Hematopoietic multipotent progenitor cell treated with erythropoietin and hydrocortisone succinate and interleukin-3 and kit ligand, for 15 days (in vitro differentiated cells): ENCODE measurements at places on chromosomes 12 and 14.

DNA sequence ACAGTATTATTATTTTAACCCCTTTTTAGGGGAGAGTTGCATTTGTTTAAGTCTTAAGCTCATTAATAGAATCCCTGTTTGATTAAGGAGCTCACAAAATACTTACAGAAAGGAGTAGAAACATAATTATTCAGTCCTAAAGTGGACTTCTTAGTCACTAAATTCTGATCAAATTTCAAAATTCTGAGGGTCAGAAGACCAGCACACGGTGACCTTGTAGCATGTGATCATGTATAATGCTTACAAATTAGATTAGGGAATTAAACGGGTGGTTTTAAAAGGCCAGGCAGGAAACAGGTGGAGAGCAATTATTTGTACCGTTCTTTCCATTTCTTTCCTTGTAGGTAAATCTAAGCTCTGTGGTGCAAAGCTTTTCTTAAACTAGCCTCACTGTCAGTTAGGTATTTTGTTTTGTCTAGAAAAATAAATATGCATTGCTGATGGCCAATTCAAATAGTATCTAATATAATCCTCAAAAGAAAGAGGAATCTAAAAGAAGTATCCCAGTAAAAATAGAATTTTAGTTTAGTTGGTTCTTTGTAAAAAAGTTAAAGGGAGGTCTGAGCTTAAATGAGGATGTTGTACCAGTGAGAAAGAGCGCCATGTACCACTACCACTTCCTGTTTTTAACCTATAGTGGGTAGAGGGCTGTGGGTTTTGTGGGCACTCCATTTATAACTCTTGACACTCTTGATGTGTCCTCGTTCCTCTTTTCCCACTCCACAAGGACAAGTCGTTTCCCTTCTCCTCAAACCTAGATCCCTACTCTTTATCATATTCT is 51.1 kb downstream of the SLC38A1 start:
- DNase-seq = no peak

DNA sequence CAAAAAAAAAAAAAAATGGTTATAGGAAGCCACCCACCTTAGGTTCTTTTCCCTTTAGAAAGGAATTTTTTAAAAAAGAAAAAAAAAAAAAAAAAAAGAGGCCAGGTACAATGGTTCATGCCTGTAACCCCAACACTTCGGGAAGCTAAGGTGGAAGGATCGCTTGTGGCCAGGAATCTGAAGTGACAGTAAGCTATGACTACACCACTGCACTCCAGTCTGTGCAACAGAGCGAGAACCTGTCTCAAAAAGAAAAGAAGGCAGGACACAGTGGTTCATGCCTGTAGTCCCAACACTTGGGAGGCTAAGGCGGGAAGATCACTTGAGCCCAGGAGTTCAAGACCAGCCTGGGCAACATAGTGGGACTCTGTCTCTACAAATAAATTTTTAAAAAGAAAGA is 36.0 kb downstream of the SPTLC2 start:
- DNase-seq = no peak

DNA sequence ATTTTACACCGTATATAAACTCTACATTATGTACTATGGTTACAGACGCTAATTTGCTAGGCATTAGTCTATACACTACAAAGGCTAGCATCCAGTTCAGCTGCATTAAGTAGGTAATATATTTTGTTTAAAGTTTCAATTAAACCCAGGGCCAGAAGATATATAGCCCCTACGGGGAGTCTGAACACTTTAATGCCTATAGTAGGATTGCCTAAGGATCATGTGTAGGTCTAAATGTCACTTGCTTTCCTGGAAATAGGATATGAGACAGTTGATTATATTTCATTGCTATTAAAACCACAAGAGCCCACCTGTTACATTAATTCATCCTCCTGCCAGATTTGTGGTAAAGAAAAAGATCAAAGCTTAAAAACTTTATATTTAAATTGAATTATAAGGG is 286.9 kb downstream of the TMTC2 start:
- DNase-seq = no peak

- DNase-seq = no peak
Measured at GRCh38 chr14:101586531-101587430, 25.5 kb downstream of the DIO3 start.

DNA sequence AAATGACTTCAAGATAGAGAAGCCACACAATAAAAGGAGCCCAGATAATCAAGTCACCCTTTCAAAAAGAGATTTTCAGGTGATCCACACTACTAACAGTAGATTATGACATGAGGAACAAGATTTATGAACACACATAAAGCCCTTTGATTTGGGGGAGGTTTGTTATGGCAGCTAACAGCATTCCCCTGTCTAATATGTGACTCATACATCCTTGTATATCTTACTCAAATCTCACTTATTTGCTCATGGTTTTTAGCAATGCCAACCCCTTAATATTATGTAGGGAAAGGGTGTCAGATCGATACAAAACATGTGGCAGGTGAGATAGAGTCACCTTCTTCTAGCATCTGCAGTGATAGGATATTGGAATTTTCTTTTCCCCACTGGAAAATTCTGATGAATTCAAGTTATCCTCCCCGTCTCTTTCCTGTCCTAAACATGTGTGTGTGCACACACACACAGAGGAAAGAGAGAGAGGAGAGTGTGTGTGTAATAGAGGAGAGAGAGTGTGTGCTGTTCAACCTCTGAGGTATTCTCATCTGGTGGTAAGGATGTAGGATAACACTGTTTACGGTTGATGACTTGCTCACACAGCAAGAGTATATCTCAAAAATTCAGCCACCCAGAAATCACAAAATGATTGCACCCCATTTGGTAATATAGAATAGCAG is 319.9 kb downstream of the KCNC2 start:
- DNase-seq = no peak

- peak; percentile 75 for DNase-seq
Measured at GRCh38 chr14:106556665-106557289, 1030.4 kb downstream of the TMEM121 start.

DNA sequence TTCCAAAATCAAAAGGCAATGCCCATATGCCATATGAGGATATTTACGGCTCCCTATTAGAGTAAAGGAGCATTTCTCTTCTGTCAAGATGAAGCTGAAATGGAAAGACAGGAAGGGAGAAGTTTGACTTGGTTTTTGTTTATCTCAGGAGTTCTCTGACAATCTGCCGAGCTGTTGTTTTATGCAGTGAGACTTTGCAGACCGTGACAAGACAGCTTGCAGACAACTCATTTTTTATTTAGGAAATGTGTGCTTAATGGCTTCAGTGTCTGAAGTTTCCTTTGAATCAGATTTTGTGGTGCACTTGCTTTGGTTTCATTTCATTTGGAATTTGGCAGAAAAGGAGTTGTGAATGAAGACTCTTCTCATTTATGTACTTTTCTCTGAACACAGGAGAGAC is 145.4 kb downstream of the C12orf50 start:
- no peak for DNase-seq

GRCh38 chr12:6962285-6963015 is 8.0 kb downstream of the PHB2 start:
- DNase-seq = no peak

DNA sequence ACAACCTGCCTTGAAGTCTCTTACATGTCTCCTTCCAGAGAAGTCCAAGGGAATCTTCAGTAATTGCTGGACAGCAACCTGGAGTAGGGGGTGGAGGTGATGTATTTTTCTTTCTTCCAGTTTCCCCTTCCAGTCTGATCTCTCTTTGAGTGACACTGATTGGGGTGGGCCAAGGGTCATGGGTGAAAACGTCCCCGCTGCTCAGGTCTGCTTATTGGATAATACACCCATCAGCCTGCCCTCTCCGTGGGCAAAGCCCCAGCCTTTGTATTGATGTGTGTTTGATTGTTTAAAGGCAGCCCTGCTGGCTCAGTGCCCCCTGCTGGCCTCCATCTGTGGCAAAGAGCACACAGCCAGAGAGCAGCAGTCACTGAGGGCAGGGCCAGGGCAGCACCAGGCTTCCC is 35.7 kb upstream of the ATP2A2 start:
- peak; percentile 16 for DNase-seq

DNA sequence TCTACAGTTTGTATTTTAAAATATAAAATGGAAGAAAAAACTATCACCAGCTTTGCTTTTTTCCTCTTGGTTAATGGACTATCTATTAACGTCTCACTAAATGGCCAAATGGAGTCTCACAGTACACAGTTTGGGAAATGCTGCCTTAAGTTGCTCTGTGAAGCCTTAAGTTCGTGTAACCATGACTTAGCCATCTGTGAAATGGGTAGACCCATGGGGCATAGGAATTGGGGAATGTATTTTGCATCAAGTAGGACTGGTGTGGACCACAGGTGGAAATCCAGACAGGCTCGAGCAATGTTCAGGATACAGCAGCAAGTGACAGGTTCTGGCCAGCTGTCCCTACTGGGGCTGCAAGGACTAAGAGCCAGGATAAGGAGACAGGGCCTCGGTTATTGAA is 4.8 kb downstream of the P2RX7 start:
- no peak for DNase-seq

- no peak for DNase-seq
Measured at GRCh38 chr14:100994756-100995330, 91.3 kb upstream of the RTL1 start.

GRCh38 chr12:63918800-63919300 is 74.3 kb downstream of the SRGAP1 start:
- no peak for DNase-seq

GRCh38 chr14:50023671-50024490 is 92.5 kb downstream of the VCPKMT start:
- no peak for DNase-seq

DNA sequence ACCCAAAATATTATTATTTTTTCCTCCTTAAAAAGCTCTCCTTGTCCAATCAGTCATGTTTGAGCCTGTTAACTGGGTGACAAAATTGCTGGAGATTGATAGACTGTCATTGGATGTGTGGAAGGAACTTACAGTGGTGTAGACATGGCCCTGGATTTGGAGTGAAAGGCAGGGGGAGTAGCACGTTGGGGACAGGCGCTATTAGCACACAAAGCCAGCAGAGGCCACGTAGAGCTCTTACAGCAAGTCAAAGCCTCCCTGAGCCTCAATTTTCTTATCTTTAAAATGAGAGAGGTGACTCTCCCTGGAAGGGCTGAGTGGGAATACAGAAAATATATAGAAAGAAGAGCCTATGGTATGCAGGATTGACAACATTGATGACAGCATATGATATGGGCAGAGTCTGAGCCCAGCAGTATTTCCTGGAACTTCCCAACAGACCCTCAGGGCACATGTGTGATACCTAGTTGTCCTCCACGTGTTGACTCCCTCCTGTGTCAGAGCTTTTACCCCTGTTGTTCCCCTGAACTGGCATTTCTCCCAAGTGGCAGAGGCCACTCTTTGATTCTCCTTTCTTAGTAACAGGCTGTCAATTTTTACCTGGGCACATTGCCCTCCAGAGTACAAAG is 504.9 kb downstream of the VRK1 start:
- no peak for DNase-seq

GRCh38 chr14:51872396-51872795 is 12.0 kb downstream of the GNG2 start:
- DNase-seq = no peak

- no peak for DNase-seq
Measured at GRCh38 chr14:37340353-37340752, 142.6 kb downstream of the MIPOL1 start.

DNA sequence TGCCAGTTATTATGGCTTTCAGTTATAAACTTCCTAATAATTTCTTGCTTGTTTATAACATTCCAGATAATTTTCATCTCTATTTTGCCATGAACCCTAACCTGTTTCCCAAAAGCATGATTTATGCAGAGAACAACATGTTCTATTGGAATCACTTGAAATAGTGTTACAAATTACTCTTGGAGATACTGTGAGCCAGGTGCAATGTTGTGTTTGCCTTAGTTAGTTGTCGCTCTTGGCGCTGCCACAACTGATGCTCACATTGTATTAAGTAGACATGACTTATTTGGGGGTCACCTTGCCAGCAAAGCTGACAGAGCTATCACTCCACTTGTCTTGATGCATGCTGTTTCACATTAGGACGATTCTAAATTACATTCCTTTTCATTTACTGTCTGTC is 49.4 kb downstream of the TSPAN8 start:
- no peak for DNase-seq

DNA sequence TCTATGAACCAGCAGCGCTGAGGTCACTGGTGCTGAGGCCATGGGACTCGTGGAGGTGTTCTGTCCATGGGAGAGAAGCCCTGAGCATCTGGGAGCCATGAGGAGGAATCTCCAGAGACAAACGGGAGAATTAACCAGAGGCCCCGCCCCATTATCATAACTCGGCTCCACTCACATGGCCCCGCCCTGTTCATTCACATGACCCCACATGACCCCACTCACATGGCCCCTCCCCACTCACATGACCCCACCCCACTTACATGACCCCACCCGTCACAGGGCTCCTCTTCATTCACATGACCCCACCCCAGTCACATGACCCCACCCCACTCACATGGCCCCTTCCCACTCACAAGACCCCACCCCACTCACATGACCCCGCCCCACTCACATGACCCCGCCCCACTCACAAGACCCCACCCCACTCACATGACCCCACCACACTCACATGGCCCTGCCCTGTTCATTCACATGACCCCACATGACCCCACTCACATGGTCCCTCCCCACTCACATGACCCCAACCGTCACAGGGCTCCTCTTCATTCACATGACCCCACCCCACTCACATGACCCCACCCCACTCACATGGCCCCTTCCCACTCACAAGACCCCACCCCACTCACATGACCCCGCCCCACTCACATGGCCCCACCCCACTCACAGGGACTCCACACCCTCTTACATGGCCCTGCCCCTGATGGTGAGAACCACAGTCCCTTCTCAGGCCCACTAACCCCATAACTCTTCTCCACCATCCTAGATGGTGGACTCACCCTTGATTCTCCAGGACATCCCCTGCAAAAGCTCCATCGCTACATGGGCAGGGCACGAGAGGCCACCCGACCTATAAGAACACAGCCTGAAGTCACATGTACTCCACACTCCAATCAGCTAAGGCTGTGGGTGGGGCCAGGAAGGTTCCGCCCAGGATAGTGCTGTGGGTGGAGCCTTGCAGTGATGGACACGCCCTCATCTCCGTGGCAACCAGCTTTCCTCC is 151.1 kb upstream of the SFSWAP start:
- no peak for DNase-seq

GRCh38 chr12:34186492-34186891 is 164.2 kb downstream of the ALG10 start:
- DNase-seq = no peak
